Mammary epithelial cell (primary cell): ENCODE measurements at places on chromosomes 2 and 18. TPM values are rescaled to one million over a fixed set of nuclear protein-coding genes. Genes with fewer than 3 reads are reported as not detected.

The ACMSD gene
- not detected in 2 replicates for total RNA-seq

The SPOPL gene
- 23.2 and 31.5 TPM in 2 replicates for total RNA-seq

The MC5R gene
- not detected for total RNA-seq

The CNDP1 gene
- total RNA-seq: not detected in 2 replicates

The DLGAP1 gene
- 0.69 TPM in 1 of 2 replicates, not detected in the other for total RNA-seq

The CNRIP1 gene
- not detected in 2 replicates for total RNA-seq

The STK11IP gene
- total RNA-seq: 14.5 TPM

DNA sequence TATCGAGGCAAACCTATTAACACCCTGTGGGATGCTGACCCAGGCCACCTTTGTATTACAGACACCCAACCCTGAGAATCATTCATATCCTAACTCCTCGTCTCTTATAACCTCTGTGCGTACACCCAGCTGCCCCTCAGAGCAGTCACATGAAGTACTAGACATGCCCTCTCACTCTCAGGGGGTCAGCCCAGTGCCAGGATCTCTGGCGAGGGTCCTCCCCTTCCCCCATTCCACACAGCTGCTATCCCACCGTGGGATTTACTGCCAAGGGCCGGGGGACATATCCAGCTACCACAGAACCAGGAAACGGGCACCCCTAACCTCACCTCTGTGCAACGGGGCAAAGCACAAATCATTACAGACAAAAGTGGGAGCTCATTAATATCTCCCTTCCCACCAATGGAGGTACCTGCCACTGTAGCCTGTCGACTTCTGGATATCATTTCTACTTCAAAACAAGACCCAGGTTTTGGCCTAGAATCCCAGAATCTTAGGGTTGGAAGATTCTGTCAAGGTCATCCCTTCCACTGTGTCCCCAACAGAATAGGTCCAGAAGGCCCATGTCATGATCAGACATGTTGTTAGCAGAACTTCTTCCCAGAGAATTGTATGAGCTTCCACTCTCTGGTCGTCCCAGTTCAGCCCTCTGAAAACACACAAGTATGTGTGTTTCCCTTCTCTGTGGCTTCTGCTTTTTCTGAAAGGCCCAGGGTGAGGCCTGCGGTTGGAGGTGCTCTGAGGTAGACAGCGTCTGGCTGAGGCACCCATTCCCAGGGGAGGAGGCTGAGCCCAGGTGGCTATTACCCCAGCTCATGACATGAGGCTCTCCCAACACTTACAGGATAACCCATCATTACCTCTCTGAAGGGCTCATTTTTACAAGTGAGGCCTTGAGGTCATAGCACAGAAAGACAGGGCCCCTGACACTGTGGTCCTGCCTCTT, 1.7 kb downstream of the TMBIM1 start:
- peak; percentile 61 for DNase-seq

GRCh38 chr2:213253162-213253561, 31.1 kb upstream of the SPAG16 start:
- DNase-seq: no peak

DNA sequence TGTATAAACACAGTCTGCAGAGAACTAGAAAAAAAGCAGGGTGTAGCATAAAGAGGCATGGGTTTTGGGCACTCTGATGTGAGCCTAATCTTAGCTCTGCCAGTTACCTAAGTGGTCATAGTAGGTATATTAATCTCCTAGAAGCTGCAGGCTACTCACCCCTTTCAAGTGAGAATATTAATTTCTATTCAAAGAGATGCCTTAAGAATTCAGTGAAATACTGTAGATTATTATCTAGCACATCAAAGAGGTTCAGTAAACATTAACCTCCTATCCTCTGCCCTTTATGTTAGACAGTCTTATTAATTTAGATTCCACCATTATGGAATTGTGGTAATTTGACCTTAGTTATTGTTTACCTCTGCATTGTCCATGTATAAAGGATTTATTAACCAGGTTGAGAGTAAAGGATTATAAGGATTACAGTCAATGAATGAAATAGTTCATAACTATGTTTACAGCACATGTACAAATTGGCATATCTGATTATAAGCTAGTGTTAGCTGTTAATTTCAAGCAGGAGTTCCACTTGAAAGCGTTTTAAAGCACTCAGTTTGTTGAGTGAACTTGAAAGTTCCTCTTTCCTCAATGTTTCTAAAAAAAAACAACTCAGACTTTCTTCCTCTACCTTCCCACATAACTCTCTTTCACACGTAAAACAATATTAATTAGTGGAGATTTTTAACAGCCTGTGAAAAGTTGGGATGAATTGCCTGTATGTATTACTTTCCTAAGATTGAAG, 150.6 kb upstream of the EPC2 start:
- DNase-seq: no peak

GRCh38 chr2:9760069-9760901, 83.0 kb upstream of the TAF1B start:
- peak; percentile 17 for DNase-seq

DNA sequence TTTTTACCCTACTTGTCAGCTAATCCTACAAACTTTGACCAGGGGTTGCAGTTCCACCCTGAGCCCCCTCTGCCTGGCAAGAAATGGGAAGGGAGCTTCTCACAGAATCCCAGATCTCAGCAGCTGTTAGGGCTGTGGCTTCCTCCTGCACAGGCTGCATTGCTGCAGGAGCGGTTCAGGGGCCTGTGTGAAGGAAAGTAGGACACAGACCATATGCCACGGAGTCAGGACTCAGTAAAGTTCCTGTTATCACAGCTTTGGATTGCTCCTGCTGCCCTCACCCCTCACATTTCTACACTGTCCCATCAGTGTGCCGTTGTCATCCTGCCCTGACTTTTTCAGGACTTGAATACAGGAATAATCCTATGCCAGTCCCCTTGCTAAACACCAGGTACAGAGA, 62.8 kb upstream of the SP3 start:
- DNase-seq: no peak

DNA sequence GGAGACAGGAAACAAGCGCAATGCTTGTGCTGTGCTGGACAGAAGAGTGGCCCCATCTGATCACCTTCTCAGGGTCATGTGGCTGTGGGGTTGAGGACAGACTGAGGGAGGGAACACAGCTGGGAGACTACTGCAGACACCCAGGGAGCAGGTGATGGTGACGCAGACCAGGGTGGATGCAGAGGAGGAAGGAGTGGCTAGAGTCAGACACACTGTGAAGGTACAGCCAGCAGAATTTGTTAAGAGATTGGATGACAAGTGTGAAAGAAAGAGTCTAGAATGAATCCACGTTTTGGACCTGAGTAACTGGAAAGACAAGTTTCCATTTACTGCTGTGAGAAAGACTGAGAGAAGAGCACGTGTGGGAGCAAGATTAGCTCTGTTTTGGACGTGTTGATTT, 15.9 kb upstream of the POMC start:
- peak; percentile 28 for DNase-seq

DNA sequence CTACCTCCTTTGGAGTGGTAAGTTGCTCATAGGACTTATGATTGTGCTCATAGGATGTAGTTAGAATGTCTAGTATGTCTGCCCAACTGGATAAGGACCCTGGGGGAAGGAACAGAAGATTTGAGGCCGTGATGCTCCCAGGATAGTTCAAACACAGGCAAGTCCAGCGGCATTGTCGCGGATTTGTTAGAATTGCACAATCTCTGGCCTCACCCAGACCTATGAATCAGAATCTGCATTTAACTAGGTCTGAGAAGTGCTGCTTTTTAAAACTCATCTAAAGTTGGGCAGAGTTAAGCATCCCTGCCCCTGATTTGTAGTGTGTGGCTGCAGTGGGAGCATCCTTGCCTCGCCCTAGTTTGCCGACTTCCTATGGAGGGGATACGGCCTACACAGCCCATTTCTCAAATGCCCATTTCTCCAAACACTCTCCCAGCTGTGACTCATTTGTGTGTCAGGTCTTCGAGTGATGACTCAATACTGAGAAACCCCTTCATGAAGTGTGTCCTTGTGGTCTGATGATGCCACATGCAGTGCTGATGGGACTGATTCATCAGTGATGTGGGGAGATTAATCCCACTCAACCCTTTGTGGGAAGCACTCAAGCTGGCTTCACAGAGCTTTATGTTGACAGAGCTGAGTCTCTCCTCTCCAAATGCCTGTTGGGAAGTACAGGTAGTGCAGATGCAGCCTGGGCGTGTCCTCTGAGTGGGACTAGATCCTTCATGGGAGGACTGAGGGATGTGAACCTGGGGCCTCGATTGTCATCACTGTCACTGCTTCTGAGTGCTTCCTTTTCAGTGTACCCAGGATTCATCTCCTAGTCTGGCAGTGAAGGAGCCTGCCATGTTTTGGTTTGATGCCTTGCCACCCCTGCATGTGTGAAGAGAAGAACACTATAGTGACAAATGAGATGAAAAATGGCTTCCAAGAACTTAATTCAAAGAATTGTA, 18.7 kb downstream of the SMIM21 start:
- DNase-seq: peak; percentile 100

DNA sequence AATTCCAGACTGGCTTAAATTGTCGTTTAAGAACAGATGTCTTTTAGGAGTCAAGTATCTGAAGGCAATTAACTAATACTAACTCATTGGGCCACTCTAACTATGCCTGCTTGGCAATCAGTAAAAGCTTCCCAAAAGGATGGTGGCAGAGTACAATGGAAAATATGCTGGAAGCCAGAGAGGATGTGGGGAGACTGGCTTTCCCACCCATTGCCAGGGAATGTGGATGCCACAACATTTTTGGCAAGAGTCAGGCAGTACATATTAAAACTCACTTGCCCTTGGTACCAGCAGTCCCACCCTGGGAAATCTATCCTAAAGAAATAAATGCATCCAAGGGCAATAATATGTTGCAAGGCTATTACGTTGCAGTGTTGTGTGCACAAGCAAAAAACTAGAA, 74.0 kb upstream of the FZD7 start:
- DNase-seq: no peak

DNA sequence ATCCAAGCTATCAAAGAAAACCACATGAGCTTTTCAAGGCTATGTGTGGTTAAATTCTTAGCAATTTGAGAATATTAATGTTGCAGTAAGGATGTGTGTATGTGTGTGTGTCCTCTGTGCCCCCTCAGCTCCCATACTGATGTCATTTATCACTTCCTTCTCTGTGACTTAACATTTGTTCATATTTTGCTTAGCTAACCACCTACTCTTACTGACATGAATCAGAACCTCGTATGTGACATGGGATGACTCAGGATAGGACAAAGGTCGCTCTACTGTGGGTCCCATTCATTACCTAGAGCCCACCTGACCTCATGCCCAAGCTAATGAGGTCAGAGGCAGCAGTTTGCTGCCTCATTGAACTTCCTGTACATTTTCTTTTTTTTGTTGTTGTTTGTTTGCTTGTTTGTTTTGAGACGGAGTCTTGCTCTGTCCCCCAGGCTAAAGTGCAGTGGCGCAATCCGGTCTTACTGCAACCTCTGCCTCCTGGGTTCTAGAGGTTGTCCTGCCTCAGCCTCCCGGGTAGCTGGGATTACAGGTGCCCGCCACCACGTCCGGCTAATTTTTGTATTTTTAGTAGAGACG, 36.3 kb downstream of the MOGAT1 start:
- peak; percentile 68 for DNase-seq

DNA sequence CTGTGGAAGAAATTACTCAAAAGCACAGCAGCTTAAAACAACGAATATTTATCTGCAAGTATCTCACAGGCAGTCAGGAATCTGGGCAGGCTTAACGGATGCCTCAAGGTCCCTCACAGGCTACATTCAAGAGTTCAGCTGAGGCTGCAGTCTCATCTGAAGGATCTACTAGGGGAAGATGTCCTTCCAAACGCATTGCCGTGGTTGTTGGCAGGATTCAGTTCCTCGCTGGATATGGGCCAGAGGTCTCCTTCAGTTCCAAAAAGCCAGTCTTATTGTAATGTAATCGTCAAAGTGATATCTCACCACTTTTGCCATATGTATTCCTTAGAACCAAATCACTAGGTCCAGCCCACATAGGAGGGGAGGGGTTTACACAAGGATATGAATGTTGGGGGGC, 98.2 kb upstream of the EPAS1 start:
- no peak for DNase-seq

DNA sequence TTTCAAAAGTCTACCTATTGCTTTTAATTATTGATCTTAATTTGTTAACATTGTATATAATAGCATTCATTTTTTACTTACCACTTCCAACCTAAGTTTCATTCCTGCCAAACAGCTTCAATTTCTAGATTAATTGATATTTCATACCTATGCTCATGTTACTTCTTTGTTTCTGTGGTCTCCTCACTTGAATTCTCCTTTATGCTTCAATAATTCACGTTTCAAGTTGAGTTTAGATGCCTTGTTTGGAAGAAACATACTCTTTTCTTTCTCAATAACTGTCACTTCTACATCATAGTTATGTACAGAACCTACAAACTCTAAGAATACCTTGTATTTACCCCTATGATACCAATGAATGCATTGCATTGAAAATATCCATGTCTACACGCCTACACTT, 862.2 kb upstream of the LRATD1 start:
- no peak for DNase-seq

- no peak for DNase-seq
Observed at GRCh38 chr2:150391779-150392178, 95.7 kb downstream of the RND3 start.

- DNase-seq: no peak
Observed at GRCh38 chr2:206846981-206847834, 81.8 kb downstream of the FASTKD2 start.

DNA sequence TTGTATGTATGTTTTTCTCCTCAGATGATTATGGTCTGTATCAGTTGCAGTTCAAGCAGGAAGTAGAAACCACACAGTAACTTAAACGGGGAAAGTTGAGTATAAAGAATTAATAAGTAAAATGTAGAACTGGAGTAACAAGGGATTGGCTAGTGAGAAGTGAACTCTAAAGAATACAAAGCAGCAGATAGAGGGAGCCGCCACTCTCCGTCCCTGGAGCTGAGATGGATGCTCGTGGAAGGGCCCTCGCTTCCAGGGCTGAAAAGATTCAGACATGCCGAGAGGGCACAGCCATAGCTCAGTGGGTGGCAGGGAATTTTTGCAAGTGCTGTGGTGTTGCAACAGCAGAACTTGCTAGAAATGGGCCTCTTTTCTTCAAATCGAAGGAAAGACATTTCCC, 155.8 kb downstream of the COL6A3 start:
- DNase-seq: no peak
